ENCODE measurements at places on chromosomes 3 and 15.
A peak's percentile ranks its signal among the peaks of the same experiment; 100 is the strongest.

DNA sequence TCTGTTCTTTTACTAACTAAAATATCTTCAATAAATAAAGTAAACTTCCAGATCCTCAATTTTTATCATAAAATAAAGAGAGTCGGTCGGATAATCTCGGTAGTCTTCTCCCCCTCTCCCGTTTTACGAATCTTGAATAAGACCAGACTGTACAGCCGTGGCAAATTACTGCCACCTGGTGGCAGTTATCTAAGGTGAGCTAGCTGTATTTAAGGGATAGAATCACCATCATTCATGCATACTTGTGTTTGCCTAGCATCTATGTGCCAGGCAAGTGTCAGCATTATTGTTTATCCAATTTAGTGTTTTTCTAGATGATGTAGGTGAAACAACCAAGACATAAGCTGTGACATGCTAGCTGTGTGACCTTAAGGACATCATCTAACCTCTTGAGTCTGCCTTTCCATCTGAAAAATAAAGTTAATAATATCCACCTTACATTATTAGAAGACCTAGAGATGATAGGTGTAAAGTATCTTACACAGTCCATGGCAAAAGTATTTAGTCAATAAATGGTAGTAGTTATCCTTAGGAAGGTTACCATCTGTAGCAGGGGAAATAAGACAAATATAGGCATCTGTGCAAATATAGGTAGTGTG, 21.3 kb downstream of the DUT start:
- DNase-seq: peak; percentile 57

- DNase-seq: no peak
These were observed 163.5 kb downstream of the GABRG3 start for GRCh38 chr15:27134481-27134880.

GRCh38 chr3:25945836-25946235, 155.9 kb downstream of the OXSM start:
- DNase-seq: no peak

DNA sequence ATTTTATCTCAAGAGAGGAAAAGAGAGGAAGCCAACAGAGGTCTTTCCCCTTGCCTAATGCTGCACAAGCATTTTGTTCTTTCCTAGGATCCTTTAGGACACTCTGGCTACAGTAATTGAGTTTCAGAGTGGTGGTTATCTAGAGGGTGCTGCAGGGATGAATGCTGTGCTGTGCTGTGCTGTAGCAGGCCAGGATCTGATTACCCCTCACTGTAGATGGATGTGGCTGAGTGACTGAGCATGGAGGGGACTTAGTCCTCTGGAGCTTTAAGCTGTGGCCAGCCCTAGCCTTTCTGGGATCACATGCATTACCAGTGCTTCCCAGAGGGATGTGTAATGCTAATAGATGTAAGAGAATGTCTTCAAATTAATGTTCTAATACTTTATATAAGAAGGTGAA, 94.8 kb downstream of the SLC9A9 start:
- no peak for DNase-seq

GRCh38 chr15:63902671-63903035, 68.9 kb upstream of the HERC1 start:
- no peak for DNase-seq

- DNase-seq: no peak
These were observed 48.5 kb downstream of the LINGO1 start for GRCh38 chr15:77584201-77584600.

DNA sequence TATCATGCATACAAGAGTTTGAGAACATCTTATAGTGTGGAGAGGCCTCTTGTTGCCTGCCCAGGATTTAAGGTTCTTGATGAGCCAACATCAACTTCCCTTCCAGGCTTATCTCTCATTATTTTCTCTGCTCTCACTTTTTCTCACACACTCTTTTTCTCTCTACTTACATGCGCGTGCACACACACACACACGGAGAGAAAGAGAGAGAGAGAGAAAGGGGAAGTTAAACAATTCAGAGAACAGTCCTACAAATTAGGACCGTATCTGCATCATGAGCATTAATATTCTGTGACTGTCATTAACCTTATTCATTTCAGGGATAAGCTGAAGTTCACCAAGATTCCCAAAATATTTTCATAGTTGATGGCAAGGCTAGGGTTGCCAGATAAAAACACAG, 269.0 kb downstream of the ZNF621 start:
- no peak for DNase-seq

DNA sequence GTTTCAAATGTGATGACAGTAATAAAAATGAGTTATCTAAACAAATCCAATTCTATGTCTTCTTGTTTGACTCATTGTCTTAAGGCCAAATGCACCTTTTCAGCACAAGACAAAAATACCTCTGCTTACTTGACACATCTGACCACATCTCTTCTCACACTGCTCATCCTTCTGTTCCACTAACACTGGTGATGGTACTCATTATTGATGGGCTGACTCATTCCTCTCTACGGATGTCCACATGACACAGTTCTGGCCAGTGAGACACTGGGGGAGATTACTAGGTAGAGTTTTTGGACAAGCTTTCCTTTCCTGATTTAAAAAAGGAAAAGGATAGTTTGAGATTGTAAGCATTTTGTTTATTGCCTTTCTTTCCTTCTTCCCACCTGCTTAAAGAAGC, 410.6 kb upstream of the THRB start:
- no peak for DNase-seq

- DNase-seq: no peak
These were observed 133.8 kb downstream of the GREM1 start for GRCh38 chr15:32851572-32851971.

DNA sequence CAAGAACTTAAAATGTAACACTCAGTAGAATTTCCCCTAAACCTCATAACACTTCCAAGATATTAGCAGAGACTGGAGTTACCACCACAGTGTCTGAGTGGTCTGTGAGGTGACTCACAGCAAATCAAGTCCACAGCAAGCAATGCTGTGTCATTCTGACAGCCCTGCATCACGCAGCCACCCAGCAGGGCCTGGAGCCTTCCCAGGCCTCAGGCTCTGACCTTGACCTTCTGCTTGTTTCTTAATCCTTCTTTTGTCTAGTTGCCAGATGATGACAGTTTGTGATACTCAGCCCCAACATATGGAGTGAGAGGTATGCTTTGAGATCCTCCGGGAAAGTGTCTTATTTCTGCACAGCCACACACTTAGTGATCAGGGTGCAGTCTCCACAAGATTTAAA, 82.5 kb downstream of the TOP2B start:
- no peak for DNase-seq

DNA sequence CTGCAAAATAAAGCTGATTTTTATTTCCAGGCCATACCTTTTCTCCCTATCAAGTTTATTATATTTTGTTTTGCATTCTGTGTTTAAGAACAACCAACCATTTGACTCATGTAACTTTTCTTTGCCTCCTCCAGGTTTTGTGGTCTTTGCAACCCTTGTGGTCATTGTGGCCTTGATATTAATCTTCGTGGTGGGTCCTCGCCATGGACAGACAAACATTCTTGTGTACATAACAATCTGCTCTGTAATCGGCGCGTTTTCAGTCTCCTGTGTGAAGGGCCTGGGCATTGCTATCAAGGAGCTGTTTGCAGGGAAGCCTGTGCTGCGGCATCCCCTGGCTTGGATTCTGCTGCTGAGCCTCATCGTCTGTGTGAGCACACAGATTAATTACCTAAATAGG, 27.6 kb downstream of the NIPA2 start:
- DNase-seq: no peak

GRCh38 chr3:142837526-142837925, 51.4 kb downstream of the PCOLCE2 start:
- no peak for DNase-seq

- no peak for DNase-seq
These were observed 161.0 kb upstream of the RORA start for GRCh38 chr15:61390138-61390537.

DNA sequence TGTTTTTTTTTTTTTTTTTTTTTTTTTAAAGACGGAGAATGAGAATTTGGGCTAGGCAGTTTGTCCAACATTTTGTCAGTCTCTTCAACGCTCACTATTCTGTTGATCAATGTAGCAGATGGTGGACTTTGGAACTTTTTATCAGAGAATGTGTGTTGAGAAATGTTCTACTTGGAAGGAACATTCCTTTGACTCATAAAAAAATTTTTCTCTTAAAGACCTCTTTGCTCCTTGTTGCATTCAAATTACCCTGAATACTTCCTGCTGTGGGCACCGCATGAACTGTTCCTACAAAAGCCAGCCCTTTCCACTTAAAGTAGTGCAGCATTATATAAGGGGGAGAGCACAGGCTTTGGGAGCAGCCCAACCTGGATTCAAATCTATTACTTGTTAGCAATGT, 182.9 kb downstream of the AKAP13 start:
- DNase-seq: no peak

DNA sequence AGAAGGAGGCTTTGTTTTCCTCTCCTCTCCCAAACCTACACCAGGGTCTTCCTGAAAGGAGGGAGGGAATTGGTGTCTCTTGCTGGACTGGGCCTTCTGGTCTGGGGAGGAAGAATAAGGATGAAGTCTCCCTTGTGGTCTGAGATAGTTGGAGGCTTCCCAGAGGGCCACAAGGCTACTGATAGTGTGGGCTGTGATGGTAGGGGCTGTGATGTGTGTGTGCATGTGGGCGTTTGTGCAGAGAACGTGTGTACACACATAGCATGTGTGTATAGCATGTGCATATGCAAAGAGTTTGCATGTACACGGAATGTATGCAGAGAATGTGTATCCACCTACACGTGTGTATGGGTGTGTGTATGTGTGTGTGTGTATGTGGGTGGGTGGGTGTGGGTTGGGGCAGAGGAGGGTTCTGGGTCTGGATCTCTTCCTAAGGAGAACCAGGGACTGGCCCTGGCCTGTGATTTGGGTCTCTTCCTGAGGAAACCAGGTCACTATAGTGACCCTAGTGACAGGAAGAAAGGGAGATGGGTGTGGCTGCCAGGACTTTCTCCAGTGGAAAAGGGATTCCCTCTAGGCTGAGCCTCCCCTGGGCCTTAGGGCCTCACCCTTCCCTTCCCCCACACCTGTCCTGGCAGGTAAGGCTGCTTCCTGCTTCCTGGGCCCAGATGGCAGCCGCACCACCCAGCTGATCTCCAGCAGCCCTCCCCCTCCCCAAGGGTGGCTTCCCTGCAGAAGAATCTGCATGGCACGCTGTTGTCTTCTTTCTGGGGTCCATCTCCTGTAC, 1.7 kb downstream of the FLNB start:
- DNase-seq: no peak

DNA sequence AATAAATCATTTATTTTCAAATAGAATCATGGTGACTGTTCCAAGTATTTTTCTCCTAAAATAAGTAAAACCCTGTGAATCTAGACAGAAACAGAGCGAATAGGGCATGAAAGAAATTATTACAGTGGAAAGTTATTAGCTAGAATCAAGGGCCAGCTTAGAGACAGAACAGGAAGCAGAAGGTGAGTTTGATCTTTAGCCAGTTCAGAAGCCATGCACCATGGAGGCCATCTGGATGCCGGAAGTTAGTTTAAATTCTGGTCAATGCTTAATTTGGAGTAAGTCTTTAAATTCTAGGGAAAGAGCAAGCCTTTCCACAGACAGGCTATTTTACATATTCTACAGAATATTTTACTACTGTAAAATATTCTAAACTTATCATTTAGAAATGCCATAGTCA, 574.8 kb downstream of the CADM2 start:
- DNase-seq: no peak

DNA sequence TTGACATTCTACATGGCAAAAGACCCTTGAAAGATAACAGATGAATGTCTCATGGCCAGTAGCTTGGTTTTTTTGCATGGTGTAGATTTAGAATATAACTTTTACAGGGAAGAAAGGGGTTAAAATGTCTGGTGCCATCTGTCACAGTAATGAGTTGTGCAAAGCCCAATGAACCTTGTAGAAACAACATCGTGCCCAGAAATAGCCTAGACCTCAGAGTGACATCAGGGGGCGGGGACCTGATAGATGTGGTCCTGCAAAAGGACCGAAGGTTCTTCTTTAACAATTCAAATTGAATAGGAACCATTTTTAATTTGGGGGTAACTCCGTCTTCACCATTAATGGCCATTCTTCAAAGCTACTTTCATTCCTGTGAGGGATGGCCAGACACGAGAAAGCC, 254.1 kb upstream of the CTDSPL start:
- DNase-seq: no peak

DNA sequence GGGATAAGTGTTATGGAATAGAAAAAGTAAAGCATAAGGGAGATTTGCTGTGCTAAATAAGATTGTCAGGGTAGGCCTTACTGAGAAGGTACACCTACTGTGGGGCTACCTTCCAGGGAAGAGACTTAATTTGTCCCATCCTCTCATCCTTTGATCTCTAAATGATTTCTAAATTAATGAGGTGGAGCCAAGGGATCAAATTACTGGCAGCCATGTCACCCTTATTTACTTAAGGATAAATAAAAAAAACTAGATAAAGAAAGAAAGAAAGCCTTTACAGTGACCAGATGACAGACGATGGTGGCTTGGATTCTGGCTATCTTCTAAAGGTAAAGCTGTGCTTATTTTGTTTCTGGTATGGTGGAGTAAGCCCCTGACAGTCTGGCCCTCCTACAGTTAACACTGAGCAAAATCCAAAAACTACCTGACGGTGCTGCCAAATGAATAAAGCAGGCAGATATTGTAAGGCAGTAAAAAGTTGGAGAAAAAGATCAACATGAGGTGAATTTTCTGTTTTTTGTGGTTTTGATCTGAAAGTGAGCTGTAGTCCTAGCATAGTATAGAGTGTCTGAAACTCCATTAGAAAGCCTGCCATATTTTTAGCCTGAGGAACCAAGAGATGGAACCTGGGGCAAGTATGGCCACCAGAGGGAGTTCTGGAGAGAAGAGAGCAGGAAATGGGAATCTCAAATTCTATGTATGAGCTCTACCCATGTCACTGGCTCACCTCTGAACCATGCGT, 285.1 kb upstream of the MANF start:
- DNase-seq: no peak

DNA sequence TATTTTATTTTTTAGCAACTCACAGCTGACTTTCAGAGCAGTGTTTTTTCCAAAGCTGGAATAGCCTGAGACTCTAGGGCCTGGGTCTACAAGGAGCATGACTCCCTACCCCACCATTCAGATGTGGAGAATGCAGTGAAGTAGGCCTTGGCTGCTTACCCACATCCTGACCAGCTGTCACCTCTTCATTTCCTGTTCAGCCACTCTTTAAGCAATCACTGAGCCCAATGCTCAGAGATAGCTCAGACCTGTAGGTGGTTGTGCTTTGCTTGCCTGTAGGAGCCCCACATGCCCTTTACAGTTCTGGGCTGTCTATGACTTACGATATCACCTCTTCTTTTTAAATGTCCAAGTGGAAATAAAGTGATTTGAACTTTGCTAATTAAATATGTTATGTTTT, 148.1 kb downstream of the NEK11 start:
- DNase-seq: no peak

- DNase-seq: no peak
These were observed 90.7 kb upstream of the GOLIM4 start for GRCh38 chr3:168186293-168186983.

GRCh38 chr3:58207954-58208353, 2.8 kb downstream of the DNASE1L3 start:
- no peak for DNase-seq

- no peak for DNase-seq
These were observed 612.6 kb downstream of the FOXP1 start for GRCh38 chr3:70970952-70971351.

- peak; percentile 20 for DNase-seq
These were observed 15.3 kb downstream of the NR2F2 start for GRCh38 chr15:96345560-96346399.

- DNase-seq: no peak
These were observed 1.3 kb downstream of the STAG1 start for GRCh38 chr3:136750897-136751315.
